Stimulated activated naive B cell treated with anti-CD40 and anti-IgM and Interleukin-4, amounts not matched to agents 10 μg/mL and 1 μg/mL and 100 μg/mL, for 72 hours (primary cell): ENCODE measurements at places on chromosomes 5 and 9.

DNA sequence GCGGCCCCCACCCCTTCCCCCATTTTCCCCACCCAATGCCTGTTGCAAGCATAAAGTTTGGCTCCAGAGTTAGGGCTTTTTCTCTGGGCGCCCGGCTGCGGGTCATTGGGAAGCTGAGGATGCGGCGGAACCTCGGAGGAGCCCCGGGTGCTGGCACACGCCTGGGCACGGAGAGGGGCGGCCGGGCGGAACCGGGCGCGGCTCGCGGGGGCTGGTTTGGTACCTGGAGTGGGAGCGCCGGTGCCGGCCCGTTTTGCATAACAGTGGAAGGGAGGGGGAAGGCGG, 1.2 kb downstream of the PPARGC1B start:
- no peak for DNase-seq

DNA sequence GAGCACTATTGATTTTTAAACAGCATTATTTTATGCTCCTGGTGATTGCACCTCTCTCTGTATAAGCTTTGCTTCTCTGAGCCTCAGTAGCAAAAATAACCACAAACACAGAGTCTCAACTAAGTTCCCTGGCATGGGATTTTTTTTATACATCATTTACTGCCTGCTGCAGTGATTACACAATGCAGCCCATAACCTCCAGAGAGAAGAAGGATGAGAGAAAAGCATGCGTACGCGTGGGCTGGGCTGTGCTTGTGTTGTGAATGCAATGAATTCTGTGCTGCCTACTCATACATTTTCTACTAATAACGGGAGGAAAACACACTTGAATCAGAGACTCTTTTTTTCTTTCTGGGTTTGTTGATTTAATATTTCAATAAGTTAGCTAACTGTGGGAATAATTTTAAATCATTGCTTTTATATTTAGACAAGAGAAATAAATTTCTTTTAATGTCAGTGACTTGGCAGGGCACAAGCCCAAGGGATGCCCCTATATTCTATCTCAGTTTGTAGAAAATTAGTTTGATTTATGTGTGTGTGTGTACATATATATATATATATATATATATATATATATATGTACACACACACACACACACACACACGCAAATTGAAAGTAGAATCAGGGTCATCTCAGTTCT, 351.5 kb downstream of the MED10 start:
- DNase-seq, result no peak

- DNase-seq, result no peak
Measured at GRCh38 chr5:174596429-174596828, 128.0 kb upstream of the MSX2 start.

DNA sequence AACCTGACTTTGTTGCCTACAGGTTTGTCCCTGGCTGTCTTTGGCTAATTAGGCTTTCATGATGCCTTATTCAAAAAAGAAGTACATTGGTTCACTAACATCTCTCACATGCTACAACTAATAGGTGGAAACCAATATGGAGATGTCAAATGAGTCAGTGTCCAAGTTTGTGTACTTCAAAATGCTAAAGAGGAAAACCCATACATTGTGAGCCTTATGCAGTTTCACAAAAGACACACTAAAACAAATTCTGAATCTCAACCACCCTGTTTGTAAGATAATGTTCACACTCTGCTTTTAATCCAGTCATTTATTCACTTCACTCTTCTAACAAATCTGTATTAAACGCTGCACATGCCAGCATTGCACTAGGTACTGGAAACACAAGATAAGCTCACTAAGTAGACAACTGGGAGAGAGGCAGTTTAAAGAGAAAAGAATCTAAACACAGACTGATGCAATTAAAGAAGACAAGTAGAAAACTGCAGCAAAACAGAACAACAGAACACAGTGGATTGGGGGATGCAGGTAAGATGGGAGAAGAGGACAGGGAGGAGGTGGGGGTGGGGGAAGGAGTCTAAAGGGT, 104.1 kb downstream of the DROSHA start:
- no peak for DNase-seq

GRCh38 chr9:4508246-4508906, 18.1 kb downstream of the SLC1A1 start:
- DNase-seq, result no peak

DNA sequence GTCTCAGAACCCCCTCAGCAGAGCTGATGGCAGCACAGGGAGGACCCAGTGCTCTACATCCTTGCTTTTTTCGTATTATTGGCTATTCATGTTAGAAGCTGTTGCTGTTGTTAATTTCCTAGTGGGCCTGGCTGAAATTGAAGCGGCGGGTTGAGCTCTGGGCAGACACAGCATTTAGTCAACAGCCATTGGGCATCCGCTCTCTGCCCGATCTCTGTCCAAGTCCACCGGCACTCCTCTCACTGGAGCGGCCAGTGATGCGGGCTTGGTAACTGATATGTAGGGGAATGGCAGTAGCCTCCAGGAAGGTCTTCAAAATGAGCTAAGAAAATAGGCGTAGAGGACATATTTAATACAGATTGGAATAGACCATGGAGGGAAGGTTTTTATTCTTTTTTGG, 1.3 kb upstream of the GARNL3 start:
- DNase-seq, result no peak

DNA sequence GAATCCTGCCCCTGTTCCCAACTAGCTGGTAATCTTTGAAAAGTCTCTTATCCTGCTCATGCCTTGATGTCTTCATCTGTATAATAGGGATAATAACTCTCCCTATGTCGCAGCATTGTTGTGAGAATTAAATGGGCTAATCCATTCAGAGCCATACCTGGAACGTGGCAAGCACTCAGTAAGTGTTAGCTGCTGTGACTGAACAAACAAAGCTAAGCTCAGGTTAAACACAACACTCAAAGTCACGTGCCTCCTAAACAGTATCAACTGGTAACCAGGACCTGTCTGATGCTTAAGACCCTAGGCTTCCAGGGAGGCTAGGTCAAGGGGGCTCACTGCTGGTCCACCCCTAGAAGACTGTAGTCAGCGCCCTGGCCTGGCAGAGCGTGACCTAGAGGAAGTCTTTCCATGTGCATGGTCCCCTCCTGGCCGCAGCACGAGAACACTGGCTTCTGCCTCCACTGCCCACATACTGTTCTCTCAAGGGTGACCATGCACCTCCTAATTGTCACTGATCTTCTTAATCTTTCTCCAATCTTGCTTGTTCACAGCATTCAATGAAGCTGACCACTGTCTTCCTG, 211.1 kb downstream of the TTLL11 start:
- DNase-seq, result no peak

DNA sequence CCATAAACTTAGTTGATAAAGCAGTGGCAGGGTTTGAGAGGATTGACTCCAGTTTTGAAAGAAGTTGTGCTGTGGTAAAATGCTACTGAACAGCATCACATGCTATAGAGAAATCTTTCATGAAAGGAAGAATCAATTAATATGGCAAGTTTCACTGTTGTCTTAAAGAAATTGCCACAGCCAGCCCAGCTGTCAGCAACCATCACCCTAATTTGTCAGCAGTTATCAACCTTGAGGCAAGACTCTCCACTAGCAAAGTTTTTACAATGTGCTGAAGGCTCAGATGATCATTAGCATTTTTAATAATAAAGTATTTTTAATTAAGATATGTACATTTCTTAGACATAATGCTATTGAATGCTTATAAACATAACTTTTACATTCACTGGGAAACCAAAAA, 101.0 kb upstream of the SH3GL2 start:
- no peak for DNase-seq

DNA sequence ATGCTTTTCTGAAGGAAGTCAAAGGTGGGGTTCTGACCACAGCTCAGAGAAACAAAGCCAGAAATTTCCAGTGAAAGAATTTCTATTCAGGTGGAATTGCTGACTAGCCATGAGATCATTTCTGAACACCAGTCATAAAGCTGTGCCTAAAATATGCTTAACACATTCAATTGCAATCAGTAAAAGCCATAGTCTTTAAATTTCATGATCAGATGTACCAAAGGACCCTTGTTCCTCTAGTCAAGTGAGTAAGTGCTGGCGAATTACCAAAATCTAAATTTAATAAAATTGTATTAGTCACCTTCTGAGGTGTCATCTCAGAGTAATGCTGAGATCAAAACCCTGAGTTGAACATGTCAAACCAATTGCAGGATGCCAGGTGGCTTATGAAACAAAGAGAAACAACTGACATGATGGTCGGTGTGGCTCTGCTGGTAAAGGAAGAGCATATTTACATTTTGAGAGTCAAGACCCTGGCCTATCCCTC, 334.2 kb upstream of the CCNH start:
- no peak for DNase-seq

- DNase-seq, result no peak
Measured at GRCh38 chr5:124654418-124654817, 92.0 kb downstream of the ZNF608 start.

GRCh38 chr9:34010979-34011378, 37.7 kb downstream of the UBAP2 start:
- no peak for DNase-seq

- DNase-seq, result peak; percentile 39
Measured at GRCh38 chr5:133928587-133929393, 39.6 kb downstream of the C5orf15 start.

DNA sequence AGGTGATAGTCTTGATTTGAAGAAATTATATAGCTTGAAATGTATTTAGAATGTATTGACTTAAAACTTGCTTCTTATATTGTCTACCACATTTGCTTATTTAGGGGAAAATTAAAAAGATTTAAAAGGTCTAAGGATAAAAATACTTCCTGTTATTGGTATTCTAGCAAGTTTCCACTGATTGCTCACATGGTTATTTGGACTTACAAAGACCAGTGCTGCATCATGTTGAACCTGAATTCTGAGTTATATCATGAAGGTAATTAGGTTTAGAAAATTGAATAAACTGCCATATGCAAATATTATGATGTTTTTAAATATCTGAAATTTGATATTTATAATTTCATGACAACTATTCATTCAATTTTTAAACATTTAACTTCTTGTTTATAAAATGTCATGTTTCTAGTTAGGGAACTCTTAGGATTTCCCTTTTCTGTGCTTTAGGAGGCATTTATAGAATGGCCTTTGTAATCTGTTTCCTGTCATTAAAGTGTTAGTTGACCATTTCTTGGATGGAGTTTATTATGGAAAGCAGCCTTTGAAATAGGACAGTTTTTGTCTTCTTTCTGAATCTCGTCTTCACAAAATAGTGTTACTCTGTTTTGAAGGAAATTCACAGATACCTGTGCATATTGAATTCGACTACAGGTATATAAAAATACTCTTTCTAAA, 85.8 kb downstream of the MTREX start:
- DNase-seq, result no peak

DNA sequence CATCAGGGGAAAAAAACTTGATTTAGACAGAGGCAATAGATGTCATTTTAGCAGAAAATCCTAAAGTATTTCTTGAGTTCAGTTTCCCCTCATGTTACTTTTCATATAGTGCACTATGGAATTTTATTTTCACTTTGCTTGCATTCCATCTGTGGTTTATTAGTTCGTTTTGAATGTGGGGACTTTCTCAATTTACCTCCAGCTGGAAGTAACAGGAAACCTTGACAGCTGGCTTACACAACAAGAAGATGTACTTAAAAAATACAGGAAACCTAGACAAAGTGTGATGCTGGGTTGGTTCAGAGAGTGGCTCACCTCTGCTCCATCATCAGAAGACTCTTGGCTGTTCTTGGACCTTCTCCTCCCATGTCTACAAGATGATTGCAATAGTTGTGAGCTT, 567.0 kb downstream of the CETN3 start:
- no peak for DNase-seq

- no peak for DNase-seq
Measured at GRCh38 chr5:147688656-147689356, 93.7 kb downstream of the JAKMIP2 start.

DNA sequence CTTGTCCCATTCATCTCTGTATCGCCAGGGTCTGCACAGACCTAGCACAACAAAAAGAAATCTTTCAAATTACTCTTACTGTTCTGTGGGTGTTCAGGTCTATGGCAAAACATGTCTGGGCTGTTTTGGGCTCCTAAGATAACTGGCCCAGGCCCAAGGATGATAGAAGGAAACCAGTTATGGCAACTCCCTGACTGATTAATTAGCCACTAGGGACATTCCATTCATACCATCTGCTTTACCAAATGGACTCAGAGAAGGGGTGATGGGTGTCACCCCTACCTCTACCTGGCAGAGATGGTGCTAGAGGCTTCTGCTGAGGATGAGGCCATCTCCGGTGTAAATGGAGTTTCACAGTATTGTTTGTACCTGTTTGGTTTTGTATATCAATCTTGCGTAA, 1.9 kb downstream of the SLC31A2 start:
- no peak for DNase-seq

GRCh38 chr5:174832025-174832424, 107.6 kb downstream of the MSX2 start:
- DNase-seq, result no peak

GRCh38 chr5:151615431-151615830, 24.3 kb upstream of the FAT2 start:
- DNase-seq, result no peak

DNA sequence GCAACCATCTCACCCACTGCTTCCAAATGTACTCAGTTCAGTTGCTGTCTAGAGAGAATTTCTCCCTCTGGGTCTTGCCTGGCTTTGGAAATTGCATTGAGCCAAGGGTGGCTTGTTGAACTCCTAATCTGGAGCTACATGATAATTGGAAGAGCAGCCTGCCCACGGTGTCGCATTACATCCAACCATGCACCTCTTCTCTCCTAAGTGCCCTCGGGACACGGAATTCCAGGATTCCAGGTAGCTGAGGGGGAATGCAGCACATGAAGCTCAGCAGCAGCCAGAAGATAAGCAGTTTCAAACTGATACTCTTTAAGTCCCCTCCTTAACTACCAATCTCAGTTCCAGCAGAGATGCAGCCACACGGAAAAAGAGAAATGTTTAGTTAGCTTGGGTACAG, 509.4 kb upstream of the KLF4 start:
- DNase-seq, result no peak
